Stimulated activated CD4-positive, alpha-beta T cell treated with anti-CD3 and anti-CD28 coated beads, Interleukin-15, amount 100 ng/mL, for 48 hours (primary cell): ENCODE measurements at places on chromosomes 7 and 10.

GRCh38 chr7:152521420-152522337 lies 85.9 kb upstream of the KMT2C start:
- DNase-seq = no peak

- no peak for DNase-seq
These were observed 4.6 kb downstream of the REPIN1 start for GRCh38 chr7:150373049-150373801.

GRCh38 chr10:130492266-130492934 lies 356.2 kb downstream of the GLRX3 start:
- DNase-seq = no peak

DNA sequence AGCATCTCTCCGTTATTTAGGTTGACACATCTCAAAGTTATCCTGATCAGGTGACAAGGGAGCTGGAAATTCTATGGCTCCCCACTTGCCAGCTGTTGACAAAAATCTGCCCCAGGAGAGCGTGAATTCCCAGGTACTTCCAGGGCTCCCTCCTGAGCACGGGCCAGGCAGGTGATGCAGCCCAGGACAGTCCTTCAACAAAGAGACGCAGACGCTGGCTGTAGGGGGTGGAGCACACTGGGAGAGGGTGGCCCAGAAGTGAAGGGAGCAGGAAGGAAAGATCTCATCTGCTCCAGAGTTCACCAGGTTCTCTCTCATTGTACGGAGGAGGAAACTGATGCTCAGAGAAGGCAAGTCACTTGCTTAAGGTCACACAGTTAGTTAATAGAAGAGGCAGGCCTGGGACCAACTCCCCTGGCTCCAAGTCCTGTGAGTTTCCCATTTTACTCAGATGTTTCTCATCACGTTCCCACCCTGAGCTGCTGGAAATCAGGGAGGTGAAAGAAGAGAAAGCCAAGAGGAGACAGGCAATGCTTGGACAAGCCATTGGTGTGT lies 41.0 kb upstream of the CHST3 start:
- DNase-seq = no peak

- DNase-seq = no peak
These were observed 56.5 kb downstream of the COL1A2 start for GRCh38 chr7:94451187-94451586.

DNA sequence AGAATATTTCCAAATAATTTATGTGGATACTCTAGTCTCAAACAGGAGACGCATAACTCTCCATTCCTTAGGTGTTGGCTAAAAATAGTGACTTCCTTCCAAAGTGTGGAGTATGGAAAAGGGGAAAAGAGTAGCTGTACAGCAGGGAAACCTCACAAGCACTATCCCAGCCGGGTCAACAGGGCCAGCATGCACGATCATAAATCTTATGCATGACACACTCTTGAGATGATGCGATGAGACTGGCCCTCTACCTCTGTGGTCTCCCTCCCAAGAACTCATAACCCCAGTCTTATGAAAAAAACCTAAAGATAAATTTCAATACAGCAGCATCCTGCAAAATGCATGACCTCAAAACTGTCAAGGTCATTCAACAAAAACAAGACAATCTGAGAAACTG lies 197.3 kb downstream of the TEX36 start:
- no peak for DNase-seq

DNA sequence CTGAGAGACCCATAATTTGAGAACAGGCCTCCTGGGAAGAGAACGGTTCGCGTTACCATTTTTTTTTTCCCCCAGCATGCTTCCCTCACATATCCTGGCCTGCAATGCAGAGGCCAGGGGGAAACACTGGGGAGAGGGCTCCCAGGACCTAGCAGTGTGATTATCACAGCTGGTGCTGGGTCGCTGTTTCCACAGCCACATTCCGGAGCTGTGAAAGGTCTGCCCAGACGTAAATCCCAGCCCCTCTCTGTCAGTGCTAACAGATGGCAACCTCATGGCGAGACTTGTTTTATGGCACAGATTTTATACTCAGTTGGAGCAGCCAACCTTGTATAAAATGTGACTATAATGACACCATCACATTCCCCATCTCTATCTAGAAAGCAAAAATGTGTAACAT lies 150.5 kb downstream of the PLXDC2 start:
- DNase-seq = no peak

GRCh38 chr10:100498059-100498458 lies 21.6 kb downstream of the SEC31B start:
- DNase-seq = no peak

DNA sequence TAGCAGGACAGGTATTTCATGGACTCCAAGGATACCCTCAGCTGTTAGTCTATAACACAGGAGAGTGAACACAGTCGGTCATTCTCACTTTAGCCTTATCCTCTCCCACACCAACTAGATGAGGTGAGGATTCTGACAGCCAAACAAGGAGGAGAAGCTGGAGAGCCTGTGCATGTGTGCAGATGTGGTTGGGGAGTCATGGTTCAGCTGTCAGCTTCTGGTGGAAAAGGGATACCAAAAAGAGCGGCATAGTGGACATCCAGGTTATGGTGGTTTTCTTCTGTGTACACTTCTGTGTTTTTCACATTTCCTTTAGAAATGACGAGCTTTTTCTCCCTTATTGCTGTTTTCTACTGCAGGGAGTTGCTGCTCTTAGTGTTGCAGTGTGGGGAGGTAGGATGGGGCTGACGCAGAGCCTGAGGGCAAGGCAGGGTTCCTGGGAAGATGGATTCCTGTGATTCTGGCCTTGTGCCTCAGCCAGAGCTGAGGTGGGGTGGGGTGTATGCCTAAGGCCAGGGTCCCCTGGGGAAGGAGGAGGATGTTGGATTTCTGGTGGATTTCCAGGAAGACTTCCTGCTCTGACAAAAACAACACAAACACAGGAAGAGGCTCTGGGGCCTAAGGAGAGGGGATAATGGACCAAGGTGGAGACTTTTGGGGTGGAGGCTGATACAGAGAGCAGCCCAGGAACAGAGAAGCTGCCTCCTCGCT lies 26.6 kb downstream of the PLAU start:
- DNase-seq = no peak

DNA sequence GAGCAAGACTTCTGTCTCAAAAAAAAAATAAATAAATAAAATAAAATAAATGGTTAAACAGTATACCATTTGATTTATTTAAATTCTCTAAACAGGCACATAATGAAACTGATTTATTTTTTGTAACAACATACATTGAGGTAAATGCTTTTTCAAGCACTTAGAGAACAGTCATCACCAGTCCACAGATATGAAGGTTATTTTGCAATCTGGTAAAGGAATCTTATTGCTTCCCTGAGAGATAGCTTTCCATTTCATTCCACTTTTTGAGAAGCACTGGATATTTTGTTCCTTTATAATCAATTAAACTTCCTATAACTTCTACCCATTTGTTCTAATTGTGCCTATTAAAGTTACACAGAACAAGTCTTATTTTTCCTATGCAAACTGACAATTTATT lies 5.2 kb downstream of the CEP55 start:
- DNase-seq = no peak

GRCh38 chr10:76558996-76559891 lies 1078.4 kb downstream of the KCNMA1 start:
- DNase-seq = no peak

- no peak for DNase-seq
These were observed 7.6 kb upstream of the ARMS2 start for GRCh38 chr10:122446668-122447423.

- DNase-seq = no peak
These were observed 65.9 kb upstream of the A1CF start for GRCh38 chr10:50951365-50951764.

DNA sequence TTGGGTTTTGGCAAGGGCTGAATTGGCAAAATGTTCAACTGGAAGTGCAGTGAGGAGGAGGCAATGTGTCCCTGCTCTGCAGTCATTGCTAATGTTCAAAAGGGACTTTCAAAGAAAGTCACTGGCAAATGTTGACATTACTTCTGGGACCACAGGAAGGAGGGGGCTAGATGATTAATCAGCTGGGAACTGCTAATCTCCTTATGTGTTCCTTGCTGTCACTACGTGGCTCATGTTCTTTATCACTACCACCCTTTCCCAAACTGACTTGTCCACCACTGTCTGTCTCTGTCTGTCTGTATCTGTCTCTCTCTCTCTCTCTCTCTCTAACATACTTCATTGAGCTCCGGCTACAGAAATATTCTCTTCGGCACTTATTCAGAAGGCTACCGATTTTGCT lies 86.9 kb upstream of the MTPN start:
- no peak for DNase-seq

- no peak for DNase-seq
These were observed 446.1 kb downstream of the KCNMA1 start for GRCh38 chr10:77191324-77192049.

GRCh38 chr7:123439191-123439590 lies 95.2 kb downstream of the IQUB start:
- no peak for DNase-seq

DNA sequence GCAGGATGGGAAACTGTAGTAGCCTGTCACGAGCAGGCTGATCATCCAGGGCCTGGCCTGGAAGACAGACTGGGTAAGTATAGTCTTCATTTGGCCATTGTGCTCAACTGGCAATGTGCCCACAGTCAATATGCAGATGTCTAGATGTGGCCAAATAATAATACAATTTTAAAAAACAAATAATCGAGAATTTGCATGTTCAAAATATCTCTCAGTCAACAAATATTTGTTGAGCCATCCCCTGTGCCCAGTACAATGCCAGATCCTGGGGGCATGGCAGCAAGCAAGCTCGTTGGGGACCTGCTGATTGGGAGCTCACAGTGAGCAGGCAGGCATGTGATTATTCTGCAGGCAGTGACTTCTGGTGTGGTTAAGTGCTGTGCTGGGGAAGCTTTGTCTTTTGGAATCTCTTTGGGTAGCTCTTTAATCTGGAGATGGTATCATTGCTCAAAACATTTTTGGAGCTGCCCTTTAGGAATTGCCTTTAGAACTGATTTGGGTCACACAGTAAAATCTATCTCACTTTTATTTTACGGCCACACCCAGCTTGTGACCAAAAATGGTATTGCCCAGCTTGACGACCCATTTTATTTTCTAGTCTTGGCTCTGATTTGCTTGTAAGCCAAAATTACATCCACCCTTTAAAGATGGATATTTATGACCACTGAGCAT lies 92.2 kb downstream of the PLCE1 start:
- DNase-seq = no peak

- DNase-seq = no peak
These were observed 82.5 kb upstream of the GATA3 start for GRCh38 chr10:7971949-7972348.
